Dorsolateral prefrontal cortex (tissue), 122 donors: ENCODE measurements at places on chromosomes 16 and 17.

DNA sequence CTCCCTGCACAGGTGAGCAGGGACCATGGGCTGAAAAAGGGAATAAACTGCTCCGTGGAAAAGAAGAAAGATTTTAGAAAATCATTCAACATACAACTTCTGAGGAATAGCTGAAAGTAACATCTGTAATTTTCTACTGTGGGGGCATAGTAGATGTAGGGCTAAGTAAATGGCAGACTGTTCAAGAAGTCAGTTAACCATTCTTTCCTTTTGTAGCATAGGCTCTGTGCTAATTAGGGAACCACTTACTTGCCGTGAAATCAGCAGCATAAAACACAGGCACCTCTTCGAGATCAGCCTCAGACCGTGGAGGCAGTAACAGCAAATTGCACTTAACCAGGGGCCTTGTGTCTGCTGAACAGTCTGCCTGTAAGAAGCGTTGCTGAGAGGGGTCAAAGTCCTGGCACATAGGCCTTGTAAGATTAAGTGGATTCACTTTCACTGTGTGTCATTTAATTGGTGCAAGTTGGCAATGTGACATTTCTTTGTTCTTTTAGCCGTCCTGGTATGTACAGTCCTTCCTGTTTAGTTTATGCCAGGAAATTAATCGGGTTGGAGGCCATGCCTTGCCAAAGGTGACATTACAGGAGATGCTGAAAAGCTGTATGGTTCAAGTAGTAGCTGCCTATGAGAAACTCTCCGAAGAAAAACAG is 10.4 kb downstream of the COG1 start:
- no peak for DNase-seq

GRCh38 chr16:67393111-67393787 is at the start of gene TPPP3:
TSS of gene TPPP3 (minus strand) at chr16:67393498. CDS start at chr16:67391111, 2,387 bp downstream.
- DNase-seq, result peak; percentile 88

DNA sequence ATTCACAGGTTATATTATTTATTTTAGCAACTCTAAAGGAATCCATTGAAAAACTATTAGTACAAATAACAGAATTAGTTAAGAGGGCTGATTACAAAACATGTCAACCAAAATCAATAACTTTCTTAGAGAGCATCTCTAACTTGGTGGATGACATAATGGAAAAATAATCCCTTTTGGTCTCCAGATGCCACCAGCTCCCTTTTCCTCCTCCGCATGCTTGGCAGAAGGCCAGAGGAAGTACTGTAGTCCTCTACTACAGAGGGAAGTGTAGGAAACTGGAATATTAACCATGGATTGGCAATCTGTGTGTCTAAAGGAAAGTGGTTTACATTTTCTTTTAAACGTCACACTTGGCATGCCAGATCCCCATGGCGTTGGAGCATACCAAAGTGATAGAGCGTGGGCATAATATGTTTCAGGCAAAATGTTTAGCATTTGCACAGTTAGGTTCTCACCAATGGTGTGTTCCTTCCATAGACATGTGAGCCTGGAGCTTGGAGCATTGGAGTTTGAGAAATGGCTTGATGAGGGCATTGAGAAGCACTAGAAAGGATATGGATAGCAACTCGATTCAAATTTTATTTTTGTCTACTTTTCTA is 106.3 kb downstream of the PRKCB start:
- DNase-seq, result no peak

- DNase-seq, result no peak
Observed at GRCh38 chr16:556474-557173, 3.6 kb upstream of the PRR35 start.

- no peak for DNase-seq
Observed at GRCh38 chr17:61660746-61661485, 69.9 kb upstream of the NACA2 start.

- DNase-seq, result no peak
Observed at GRCh38 chr16:14175086-14175485, 104.0 kb downstream of the MRTFB start.

DNA sequence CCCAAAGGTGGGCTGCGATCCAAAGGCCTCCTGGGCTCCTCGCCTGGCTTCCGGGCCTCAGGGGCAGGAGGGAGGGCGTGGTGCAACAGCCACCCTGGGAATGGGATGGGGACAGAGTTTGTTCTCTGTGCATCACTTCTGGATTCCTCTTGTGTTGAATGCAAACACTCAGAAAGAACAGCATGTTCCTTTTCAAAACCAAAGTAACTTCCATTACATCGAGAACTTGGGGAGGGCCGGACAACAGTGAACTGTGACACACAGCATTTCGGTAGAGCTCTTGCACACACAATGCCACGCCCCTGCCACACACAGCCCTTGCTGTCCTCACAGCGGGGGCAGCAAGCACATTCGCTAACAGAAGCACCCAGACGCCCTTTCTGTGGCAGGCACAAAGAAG is 36.1 kb upstream of the FASN start:
- no peak for DNase-seq

GRCh38 chr16:89060207-89060794 is 33.4 kb upstream of the ACSF3 start:
- no peak for DNase-seq

DNA sequence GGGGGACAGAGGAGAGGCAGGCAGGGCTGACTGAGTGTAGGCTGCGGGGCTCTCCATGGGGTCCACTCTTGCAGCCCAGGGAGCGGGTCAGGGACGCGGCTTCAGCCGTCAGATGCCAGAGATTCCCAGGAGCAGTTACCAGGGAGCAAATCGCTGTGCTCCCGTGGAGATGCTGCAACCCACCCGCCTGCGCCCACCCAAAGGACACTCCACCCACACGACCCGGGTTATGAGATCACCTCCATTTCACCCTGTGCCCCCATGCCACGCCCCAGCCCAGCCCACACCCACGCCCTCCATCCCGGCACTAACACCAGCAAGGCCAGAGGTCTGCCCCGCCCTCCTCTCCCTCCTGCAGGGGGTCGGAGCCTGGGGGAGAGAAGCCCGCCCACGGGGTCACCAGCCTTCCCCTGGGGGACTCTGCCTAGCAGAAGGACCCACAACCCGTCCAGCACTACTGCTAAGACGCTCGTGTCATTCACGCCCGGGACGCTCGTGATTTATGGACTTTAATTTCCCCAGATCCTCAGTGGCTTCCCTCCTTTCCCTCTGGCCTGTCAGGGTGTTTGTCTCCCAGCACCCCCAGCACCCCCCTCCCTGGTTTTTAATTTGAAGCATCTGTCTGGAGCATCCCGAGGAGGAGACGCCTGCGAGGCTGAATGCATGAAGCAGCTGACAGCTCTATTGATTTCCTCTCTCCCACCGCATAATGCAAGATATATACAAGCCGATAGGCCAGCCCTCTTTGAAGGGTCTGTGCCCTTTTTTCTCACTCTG is 6.7 kb upstream of the RPL38 start:
- no peak for DNase-seq

GRCh38 chr16:668519-669171 is 713 bp downstream of the RHOT2 start:
- no peak for DNase-seq

DNA sequence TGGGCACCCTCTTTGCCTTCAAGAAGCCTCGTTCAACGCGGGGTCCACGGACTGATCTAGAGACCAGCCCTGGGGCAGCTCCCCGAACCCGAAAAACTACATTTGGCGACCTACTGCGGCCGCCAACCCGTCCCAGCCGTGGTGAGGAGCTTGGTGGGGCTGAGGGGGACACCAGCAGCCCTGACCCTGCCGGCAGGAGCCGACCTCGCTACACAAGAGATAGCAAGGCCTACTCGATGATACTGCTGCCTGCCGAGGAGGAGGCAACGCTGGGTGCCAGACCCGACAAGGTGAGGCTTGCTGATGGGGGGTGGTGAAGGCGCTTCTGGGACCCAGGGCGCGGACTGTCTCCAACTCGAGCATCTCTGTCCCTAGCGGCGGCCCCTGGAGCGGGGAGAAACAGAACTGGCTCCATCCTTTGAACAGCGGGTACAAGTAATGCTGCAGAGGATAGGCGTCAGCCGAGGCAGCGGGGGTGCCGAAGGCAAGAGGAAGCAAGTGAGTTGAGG is 5.6 kb downstream of the ACD start:
- no peak for DNase-seq

GRCh38 chr17:71482625-71483024 is 638.2 kb upstream of the SOX9 start:
- no peak for DNase-seq

- DNase-seq, result no peak
Observed at GRCh38 chr16:79543219-79543618, 57.3 kb downstream of the MAF start.

DNA sequence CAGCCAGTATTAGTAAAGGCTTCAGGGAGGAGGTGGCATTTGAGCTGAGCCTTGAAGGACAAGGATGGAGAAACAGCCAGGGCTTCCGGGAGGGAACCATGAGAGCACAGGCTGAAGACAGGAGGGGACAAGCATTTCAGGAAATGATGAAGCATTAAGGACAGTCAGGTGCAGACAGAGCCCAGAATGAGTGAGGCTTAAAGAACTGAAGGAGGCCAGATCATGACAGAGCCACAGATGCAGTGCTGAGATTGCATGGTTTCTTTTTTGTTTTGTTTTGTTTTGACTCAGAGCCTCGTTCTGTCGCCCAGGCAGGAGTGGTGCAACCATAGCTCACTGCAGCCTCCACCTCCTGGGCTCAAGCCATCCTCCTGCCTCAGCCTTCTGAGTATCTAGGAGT is 211.5 kb downstream of the SOX9 start:
- no peak for DNase-seq
